Psoas muscle (tissue), 8 donors: ENCODE measurements at places on chromosomes 2 and 18.

- DNase-seq, result no peak
Observed at GRCh38 chr2:215356948-215357461, 45.1 kb downstream of the ATIC start.

DNA sequence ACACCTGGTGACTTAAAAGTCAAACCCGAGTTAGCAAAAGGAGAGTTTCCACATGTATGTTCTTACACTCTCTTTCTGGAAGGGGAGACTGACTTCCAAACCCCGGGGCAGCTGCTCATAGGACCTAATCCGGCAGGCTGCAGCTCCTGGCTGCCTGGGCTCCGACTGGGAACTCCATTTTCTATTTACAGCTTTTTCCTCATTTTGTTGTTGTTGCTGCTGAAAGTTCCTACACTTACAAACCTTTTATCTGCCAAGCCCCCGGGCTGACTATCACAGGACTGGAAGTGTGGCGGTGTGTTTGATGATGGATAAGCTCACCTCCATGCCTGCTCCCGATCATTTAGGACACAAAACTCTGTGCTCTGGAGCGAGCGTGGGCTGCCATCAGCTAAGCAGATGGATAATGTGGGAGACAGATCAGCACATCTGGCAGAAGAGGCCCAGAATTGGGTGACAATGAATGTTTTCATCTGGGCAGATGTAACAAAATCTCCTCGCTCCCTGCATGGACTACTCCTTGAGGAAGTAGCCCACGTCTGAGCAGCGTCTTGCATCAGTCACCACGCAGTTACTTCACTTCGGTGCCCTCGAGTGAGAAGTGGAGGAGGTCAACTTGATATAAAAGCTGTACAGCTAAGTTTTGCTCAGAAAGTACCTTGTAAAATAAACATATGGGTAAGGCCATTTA, 114.4 kb upstream of the COPS8 start:
- no peak for DNase-seq

- no peak for DNase-seq
Observed at GRCh38 chr18:35326695-35327387, 17.4 kb downstream of the ZNF24 start.

GRCh38 chr2:122627388-122627787, 871.9 kb downstream of the TSN start:
- no peak for DNase-seq

- DNase-seq, result no peak
Observed at GRCh38 chr18:74370115-74370514, 54.5 kb downstream of the C18orf63 start.

DNA sequence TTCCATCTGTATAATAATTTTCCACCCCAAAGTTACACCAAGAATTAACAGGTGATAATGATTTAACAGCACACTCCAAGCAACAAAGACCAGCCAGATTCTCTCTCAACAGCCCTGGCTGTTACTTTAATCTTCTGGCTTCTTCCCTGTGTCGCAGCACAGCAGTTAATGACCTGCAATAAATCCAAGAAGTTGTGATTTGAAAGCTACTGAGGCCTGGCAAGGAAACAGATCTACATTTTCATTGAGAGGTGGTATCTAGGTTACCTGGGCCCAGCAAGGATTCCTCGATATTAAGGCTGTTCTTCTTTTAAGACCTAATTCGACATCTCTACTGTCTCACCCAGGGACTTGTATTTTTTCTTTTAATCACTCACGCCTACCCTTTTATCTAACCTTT, 433.8 kb downstream of the NBAS start:
- no peak for DNase-seq

DNA sequence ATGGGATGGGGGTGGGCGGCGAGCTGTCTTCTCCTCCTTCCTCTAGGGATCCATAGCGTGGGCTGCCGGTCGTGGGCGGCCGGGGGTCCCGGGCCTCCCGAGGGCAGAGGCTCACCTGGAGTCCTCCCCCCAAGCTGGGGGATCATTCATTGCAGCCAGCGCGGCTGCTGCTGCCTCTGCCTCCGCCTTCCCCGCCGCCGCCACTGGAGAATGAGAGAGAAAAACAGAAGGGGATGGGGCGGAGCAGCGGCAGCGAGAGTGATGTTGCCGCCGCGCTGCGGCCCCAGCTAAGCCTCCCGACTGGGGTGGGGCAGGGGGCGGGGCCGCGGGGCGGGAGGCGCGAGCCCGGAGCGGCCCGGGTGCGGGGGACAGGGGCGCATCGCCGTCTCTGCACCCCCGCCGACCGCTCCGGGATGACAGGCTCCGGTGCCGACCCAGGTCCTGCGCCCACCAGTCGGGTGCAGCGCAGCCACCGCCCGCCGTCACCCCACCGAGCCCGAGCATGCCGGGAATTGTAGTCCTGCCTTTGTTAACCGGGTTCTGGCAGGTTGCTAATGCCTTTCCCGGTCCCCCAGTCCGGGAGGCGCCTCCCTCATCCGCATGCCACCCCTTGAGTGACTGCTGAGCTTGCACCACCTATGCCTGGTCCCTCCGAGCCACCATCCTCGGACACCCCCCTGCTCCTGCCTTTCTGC, at the start of gene KIF3C:
Gene KIF3C, minus strand, starts transcription at position 225 of the 695 bp plus-strand sequence. CDS start 580 bp downstream, outside the sequence.
- peak; percentile 65 for DNase-seq

- no peak for DNase-seq
Observed at GRCh38 chr18:77201506-77201905, 48.1 kb upstream of the GALR1 start.

DNA sequence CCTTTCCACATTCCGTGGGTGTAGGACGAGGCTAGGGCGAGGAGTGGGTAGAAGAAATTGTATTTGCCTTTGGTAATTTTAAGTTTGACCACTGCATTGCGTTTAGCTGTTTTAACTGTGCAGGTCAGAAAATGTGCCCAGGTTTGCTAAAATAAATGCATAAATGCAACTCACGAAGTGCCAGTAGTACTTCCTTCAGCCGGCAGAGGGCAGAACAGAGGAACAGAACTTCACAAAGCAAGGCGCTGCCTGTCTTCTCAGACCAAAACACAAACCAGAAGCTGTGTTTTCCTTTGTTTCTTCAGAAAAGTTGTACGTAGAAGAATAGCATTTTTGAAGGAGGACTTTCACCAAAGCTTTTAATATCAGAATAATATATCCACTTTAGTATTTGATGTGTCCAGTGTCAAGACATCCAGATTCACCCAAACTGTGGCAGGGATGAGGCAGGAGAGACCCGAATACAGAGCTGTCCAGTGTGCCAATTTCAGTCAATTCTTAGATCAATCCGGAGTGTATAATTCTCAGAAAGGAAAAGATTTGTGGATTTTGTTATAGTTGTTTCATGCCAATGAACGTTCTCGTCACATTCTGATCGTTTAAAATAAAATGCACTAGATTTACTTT, 348.6 kb downstream of the DLGAP1 start:
- peak; percentile 56 for DNase-seq

GRCh38 chr2:181130686-181131085, 150.3 kb downstream of the UBE2E3 start:
- DNase-seq, result no peak

DNA sequence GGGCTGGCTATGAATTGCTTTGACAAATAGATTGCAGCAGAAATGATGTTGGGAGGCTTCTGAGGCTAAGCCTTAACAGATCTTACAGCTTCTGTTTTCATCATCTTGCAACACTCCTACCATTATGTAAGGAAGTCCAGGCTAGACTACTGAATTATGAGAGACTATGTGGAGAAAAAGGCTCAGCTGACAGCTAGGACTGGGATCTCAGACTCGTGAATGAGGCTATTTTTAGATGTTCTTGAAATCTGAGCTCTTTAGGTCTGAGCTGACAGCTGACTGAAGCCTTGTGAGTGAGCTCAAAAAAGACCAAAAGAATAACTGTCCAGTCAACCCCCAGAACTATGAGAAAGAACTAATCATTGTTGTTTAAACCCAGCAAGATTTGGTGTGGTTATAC, 70.3 kb downstream of the VWC2L start:
- no peak for DNase-seq

GRCh38 chr2:182973441-182974352, 64.6 kb downstream of the NCKAP1 start:
- DNase-seq, result no peak

DNA sequence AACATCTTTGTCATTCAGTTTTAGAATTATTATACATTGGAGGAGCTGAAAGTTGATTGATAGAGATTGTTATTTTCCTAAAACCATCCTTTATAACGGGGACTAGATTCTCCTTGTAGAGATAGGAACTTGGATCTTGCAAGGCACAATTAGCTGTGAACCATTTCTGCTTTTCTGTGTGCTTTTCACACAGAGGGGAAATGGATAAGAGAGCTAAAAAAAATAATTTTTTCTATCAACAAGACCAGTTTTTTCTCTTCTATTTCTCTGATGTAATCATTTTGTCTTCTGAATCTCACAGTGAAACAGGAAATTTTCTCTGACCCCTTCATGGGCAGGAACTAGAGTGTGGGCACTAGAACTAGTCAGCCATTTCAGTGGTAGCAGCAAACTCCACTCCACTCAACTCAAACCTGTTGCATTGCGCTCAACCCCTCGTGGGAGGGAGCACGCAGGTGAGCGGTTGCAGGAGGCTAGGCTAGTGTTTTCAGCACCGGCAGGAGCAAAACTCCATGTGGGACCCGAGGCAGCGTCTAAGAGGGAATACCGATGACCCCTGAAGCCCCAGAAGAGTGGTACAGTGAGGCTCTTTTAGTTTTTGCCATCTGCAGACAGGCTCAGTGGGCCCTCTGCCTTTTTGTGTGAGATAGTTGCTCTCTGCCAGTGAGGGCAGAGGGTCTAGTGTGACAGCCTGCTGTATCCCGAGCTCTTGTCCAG, 24.0 kb upstream of the SLC39A10 start:
- DNase-seq, result no peak
